ENCODE measurements at places on chromosomes 12 and 14.

- no peak for DNase-seq
Observed at GRCh38 chr12:111780615-111781014, 13.9 kb downstream of the ALDH2 start.

GRCh38 chr14:90607141-90607540, 209.1 kb downstream of the TTC7B start:
- DNase-seq, result no peak

GRCh38 chr12:11542599-11542998, 106.9 kb upstream of the ETV6 start:
- DNase-seq, result no peak

DNA sequence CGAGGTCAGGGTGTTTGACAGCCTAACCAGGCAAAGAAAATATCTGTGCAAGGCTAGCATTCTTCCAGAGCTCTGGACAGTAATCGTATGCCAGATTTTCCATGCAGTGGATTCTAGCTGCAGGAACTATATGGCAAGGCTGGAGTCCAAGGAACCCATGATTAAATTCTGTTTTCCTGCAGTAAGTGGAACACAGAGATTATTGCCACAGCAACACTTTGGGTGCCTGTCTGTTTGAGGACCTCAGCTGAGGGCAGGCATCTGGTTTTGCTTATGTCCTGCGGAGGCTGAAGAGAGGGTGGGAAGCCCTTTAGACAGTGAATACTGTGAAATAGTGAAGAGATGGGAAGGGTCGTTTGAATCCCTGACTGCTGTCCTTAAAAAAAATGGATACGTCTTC, 104.4 kb downstream of the DAD1 start:
- no peak for DNase-seq

GRCh38 chr12:124188084-124188483, 106.8 kb upstream of the RFLNA start:
- no peak for DNase-seq

- DNase-seq, result no peak
Observed at GRCh38 chr12:124445826-124446225, 121.6 kb downstream of the NCOR2 start.

DNA sequence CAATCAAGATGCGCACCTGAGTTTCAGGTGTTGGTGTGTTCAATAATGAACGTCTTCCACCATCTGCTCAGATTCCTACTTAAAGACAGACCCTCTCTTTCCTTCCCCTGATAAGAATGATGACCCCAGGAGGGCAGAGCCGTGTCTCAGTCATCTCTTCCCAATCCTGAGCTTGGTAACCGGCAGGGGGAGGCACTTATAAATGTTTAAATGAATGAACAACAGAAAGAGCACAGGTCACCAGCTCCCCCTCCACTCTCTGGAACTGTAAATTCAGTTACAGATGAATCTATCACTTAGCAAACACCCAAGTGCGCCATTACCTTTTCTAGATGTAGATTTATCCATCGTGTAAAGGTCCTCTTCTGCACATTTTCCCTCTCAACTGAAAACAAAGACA, 72.4 kb upstream of the DICER1 start:
- no peak for DNase-seq
